NCI-H748 treated with DMSO at 0.1 percent for 48 hours (cell line): ENCODE measurements at places on chromosomes 13 and 19.

- no peak for DNase-seq
Observed at GRCh38 chr13:24145240-24145639, 15.3 kb upstream of the SPATA13 start.

- DNase-seq, result peak; percentile 77
Observed at GRCh38 chr13:34161931-34162543, 344.1 kb downstream of the RFC3 start.

GRCh38 chr13:32837307-32837972 is 178.8 kb upstream of the KL start:
- DNase-seq, result no peak

DNA sequence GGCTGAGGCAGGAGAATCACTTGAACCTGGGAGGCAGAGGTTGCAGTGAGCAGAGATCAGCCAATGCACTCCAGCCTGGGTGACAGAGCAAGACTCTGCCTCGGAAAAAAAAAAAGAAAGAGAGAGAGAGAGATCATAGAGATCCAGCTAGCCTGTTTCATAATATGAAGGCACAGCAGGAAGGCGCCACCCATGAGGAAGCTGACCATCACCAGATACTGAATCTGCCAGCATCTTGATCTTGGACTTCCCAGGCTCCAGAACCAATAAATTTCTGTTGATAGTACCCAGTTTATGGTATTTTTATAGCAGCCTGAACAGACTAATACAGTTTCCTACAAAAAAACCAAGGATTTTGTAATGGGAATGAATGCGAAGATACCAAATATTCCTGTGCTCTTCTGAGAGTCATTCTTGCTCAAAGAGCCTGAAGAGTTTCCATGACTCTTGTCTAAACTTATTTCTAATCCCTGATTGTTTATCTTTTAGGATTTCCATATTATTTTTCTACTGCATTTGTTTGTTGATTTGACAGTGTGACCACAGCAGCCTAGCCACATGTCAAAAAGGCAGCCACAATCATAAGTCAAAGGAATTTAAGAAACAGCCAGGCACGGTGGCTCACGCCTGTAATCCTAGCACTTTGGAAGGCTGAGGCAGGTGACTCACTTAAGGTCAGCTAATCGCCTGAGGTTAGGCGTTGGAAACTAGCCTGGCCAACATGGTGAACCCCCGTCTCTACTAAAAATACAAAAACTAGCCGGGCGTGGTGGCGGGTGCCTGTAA is 37.7 kb upstream of the PDCD5 start:
- DNase-seq, result no peak

DNA sequence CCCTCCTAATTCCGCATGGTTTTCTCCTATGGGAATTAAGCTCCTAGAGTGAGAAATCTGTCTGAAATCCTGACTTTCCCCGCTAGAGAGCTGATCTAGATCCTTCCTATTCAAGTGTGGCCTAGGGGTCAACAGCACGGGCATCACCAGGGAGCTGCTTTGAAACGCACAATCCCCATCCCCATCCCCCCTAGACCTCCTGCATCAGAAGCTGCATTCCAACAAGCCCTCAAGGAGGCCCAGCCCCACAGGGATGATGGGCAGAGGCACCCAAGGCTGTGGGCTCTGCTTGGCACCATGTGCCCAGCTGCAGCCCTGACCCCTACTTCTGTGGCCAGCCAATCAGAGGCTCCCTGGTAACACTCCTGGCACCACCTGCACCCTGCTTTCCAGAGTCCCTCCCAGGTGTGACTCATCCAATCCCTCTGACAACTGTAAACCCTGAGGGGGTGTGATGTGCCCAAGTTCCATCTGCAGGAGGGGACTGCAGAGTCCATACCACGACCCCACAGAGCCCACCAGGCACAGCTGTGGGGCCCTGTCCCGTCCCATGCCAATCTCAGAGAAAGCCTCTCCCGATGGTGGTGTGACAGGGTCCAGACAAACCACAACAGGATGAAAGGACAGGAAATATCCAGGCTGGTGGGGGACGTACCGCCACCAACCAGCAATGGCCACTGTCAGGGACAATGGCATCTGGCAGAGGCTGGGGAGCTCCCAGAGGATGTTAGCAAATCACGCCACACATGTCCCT is 19.8 kb upstream of the SLC35E1 start:
- no peak for DNase-seq

DNA sequence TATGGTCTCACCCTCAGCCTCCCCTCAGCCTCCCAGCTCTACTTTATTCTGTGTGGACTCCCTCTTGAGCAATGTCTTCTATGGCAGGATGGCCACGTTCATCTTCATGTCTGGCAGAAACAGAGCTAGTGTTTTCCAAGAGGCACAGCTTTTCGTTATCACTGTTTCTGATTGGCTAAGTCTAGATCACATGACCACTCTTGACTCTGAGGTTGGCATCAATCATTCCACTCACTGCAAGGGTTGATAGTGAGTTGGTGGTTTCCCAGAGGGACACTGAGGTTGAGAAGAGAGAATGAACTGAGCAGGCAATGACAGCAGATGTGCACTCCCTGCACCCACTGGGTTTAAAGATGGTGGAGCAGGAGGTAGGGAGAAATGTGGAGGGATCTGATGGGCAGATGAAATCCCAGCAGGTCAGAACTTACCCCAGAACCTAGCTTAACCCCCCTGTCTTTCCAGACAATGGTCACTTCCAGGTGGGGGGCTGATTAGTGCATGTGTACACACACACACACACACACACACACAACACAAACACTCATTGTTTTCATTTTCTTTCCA is 26.3 kb upstream of the UQCRFS1 start:
- no peak for DNase-seq

- DNase-seq, result no peak
Observed at GRCh38 chr13:29105779-29106178, 285.6 kb downstream of the MTUS2 start.

- DNase-seq, result peak; percentile 26
Observed at GRCh38 chr19:48372904-48373303, 8.7 kb downstream of the SYNGR4 start.

DNA sequence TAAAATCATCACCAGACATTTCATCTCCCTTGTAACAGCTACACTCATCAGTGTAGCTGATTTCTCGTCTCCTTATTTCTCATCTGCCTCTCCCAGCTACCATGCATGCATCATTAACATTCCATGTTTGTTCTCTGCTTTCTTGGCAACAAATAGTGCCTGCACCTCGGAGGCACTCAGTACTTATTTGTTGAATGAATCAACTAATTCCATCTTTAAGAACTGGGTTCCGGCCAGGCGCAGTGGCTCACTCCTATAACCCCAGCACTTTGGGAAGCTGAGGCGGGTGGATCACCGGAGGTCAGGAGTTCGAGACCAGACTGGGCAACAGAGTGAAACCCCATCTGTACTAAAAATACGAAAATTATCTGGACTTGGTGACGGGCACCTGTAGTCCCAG is 63.9 kb upstream of the GTF3A start:
- DNase-seq, result no peak

DNA sequence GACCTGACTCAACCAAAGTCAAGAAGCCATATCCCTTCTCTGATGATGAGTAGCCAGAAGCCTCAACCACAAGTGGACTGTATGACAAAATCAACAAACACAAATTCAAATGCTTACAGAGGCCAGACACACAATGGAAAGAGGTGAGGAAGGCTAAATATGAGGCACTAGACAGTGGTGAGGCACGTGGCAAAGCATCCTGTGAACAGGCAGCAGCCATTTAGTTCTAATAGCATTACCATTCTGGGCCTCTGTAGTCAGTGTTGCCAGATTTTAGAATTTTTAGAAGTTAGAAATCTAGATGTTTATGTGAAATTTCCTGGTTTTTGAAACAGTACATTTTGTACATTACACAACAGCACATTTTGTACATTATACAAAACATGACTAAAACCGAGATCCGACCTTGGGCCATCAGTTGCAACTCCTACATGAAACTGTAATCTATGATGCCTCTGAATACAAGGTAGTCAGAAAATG is 403.3 kb downstream of the COG6 start:
- no peak for DNase-seq

DNA sequence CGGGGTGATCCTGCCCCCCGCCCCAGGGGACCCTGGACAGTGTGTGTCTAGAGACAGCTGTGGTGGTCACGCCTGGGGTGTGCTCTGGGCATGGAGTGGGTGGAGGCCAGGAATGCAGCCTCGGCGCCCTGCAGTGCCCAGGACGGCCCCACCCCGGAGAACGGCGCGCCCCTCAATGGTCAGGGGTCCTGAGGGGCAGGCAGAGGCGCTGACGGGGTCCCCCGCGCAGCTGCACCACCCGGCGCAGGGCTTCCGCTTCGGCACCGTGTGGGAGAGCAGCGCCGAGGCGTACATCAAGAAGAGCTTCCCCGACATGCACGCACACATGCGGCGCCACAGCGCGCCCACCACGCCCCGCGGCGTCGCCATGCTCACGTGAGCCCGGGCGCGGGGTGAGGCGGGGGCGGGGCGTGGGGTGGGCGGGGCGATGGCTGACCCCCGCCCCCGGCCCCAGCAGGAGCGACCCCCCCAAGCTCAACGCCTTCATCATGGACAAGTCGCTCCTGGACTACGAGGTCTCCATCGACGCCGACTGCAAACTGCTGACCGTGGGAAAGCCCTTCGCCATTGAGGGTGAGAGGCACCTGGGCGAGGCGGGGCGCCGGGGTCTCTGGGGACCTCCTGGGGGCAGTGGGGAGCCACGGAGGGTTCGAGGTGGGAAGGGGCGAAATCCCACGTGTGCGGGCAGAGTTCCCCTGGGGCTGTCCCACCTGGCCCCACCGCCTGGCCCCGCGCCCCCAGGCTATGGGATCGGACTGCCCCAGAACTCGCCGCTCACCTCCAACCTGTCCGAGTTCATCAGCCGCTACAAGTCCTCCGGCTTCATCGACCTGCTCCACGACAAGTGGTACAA is 7.4 kb downstream of the GRIN3B start:
- no peak for DNase-seq

GRCh38 chr13:50077431-50077830 is 62.2 kb downstream of the KCNRG start:
- DNase-seq, result no peak

DNA sequence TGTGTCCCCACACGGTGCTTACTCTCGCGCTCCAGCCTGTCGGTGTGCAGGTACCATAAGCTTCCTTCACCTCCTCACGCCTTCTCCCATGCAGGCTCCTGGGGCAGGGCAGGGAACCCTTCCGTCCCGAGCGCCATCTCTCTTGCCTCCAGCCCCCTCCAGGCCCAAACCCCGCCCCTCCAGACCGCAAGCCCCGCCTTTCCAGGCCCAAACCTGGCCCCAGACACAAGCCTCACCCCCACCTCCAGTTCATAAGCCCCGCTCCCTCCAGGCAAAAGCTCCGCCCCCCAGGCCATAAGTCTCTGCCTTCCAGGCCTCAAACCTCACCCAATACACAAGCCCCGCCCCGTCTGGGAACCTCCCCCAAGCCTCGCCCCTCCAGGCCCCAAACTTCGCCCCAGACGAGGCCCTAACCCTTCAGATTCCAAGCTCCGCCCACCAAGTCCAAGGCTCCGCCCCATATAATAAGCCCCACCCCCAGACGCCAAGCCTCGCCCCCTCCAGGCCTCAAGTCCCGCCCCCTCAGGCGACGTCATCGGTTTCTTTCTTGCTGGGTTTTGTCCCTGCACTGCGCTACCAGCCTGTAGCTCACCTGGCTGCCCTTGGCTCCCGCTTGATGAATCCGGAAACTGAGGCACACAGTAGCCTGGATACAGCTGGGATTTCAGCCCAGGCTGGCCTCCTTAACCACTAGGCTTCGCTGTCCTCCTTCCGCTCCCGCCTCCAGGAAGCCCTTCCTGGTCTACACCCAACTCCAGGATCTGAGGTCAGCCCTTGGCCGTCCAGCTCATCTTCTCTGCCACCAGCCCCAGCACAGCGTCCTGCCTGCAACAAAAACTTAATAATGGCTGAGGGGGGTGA is 16.1 kb downstream of the MKNK2 start:
- no peak for DNase-seq

DNA sequence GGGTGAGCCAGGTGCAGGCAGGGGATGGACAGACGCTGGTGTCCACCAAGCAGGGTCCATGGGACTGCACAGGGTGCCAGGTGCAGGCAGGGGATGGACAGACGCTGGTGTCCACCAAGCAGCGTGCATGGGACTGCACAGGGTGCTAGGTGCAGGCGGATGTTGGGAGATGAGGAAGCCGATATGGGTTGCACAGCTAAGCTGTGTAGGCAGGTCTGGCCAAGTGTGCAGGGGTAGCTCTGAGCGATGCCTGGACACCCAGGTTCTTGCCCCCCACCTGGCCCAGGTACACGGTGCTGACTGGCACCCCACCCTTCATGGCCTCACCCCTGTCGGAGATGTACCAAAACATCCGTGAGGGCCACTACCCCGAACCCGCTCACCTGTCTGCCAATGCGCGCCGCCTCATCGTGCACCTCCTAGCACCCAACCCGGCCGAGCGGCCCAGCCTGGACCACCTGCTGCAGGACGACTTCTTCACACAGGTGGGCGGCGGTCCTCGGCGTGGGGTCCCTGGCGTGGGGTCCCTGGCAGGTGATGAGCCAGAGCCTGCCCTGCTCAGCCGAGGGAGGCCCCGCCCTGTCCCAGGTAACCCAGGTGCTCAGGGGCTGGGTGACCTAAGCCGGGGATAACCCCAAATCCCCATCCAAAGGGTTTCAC is 3.9 kb downstream of the PLK5 start:
- DNase-seq, result no peak

DNA sequence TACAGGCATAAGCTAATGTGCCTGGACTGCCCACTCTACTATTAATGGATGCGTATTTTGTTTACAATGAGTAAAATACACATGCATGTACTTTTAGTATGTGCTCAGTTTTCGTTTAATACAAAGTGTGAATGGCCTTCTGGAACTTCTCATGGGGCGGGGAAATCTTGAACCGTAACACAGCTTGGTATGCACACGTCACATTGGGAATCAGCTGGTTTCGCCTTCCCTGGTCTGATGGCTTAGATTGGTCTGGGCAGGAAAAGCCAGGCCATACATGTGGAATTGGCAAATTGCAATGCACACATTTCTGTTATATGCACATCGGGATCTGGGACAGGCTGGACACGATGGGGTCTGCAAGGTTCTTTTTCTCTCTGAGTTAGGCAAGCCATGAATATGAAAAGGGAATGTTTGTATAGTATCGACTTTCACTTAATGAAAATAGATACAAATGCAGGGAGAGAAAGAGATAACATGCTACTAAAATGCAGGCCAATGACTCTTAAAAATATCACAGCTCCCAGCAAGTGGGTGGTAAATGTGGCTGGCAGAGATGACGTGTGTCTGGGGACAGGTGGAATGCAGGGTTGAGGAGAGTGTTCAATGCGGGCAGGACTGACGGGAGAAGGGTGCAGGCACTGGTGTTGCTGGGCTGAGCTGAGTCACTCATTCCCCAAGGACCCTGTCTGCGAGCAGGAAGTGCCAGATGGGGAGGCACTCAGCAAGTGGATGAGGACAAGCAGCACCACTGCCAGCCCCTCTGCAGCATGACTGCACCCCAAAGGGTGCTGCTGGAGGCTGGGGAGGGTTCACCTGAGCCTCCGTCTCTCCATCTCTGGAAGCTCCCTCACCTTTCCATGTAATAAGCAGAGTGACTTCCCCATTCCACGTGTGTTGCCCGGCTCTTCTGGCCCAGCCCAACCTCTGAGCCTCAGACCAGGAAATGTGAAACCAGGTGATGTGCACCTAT is 204.0 kb upstream of the GPR12 start:
- peak; percentile 54 for DNase-seq

- no peak for DNase-seq
Observed at GRCh38 chr19:18014197-18014596, 6.2 kb downstream of the ARRDC2 start.
